ENCODE measurements at places on chromosomes 12 and 14.

DNA sequence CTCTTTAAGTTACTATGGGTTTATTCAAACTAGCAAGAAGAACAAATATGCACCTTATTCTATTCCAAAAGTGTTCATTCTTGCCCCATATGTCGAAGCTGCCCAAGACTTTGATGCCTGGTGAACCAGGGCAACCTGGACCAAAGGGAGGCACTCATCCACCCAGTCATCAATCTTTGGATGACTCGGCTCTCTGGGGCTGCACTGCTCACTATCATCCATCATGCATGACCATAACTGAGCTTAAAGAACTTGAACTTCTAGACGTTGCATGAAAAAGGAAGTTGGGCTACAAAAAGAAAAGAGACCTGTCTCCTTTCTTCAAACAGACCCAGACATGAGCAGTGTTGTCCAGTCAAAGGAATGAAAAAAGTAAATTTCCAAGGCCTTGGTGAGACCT is 1.2 kb downstream of the KRT4 start:
- DNase-seq = no peak

DNA sequence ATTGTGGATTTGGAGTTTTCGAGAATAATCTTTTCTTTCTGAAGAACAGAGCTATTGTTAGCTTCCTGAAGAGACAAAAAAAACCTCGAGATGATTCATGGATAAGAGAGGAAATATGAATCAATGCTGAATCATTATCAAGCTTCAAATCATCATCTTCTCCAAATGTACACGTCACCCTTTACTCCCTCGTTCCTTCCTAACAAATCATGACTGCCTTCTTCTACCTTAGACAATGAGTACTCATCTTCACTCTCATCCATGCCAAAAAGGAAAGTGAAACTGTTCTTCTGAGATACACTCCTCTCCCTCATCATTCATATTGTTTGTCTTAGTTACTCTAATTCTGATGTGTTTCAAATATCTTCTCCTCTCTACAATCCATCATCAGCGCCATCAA is 1115.8 kb upstream of the ATXN7L3B start:
- no peak for DNase-seq

- no peak for DNase-seq
Measured at GRCh38 chr14:73026243-73026844, 562 bp downstream of the ZFYVE1 start.

DNA sequence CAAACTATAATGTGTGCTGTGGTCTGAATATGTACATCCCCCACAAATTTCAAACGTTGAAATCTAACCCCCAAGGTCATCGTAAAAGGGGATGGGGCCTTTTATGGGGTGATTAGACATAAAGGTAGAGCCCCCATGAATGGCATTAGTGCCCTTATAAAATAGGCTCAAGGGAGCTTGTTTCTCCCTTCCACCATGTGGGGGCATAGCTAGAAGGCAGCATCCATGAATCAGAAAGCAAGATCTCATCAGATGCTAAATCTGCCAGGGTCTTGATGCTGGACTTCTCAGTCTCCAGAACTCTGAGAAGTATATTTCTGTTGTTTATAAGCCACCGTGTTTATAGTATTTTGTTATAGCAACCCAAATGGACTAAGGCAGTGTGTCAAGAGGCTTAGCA is 33.4 kb upstream of the IGF1 start:
- no peak for DNase-seq

GRCh38 chr14:105913861-105914260 is 387.5 kb downstream of the TMEM121 start:
- no peak for DNase-seq

GRCh38 chr14:100989924-100990323 is 86.4 kb upstream of the RTL1 start:
- DNase-seq = no peak

- peak; percentile 22 for DNase-seq
Measured at GRCh38 chr14:69460093-69460701, 24.3 kb upstream of the PLEKHD1 start.
